Camera-type eye (tissue), 1 donor: ENCODE measurements at places on chromosomes 6 and 20. TPM values are rescaled to one million over a fixed set of nuclear protein-coding genes. Genes with fewer than 3 reads are reported as not detected.

Gene DNMT3B
- total RNA-seq, result 10.0 TPM

Gene SRSF12
- 18.0 TPM for total RNA-seq

Gene MTFR2
- 1.1 TPM for total RNA-seq

Gene LY6G6F
- total RNA-seq, result not detected

Gene ARFGEF3
- 11.1 TPM for total RNA-seq

Gene FAM209B
- not detected for total RNA-seq

Gene LINC00237
- 2.1 TPM for total RNA-seq

Gene CRISP3
- 0.22 TPM for total RNA-seq

Gene SLC16A10
- total RNA-seq, result 12.0 TPM

Gene BPIFB4
- 0.22 TPM for total RNA-seq

Gene IPCEF1
- 2.1 TPM for total RNA-seq

Gene RBPJL
- total RNA-seq, result not detected

Gene EFCAB8
- total RNA-seq, result 0.05 TPM

Gene GPX5
- total RNA-seq, result not detected

Gene ELOVL5
- total RNA-seq, result 54.9 TPM

Gene QRSL1
- total RNA-seq, result 21.4 TPM

Gene KCNB1
- total RNA-seq, result 21.7 TPM

Gene TRDN
- total RNA-seq, result 33.2 TPM

Gene AP5S1
- 18.4 TPM for total RNA-seq

Gene SLC12A5
- total RNA-seq, result 31.2 TPM

Gene ADGRF4
- total RNA-seq, result 0.33 TPM

Gene CCM2L
- total RNA-seq, result 4.8 TPM

Gene RIMS4
- total RNA-seq, result 12.0 TPM

Gene SNPH
- 9.7 TPM for total RNA-seq

Gene LPA
- total RNA-seq, result 0.93 TPM

Gene DEFB129
- total RNA-seq, result not detected

Gene SLC26A8
- 1.4 TPM for total RNA-seq

Gene VSX1
- total RNA-seq, result 131 TPM

Gene NDUFAF5
- 36.1 TPM for total RNA-seq
